ENCODE measurements at places on chromosomes 6 and 20.

DNA sequence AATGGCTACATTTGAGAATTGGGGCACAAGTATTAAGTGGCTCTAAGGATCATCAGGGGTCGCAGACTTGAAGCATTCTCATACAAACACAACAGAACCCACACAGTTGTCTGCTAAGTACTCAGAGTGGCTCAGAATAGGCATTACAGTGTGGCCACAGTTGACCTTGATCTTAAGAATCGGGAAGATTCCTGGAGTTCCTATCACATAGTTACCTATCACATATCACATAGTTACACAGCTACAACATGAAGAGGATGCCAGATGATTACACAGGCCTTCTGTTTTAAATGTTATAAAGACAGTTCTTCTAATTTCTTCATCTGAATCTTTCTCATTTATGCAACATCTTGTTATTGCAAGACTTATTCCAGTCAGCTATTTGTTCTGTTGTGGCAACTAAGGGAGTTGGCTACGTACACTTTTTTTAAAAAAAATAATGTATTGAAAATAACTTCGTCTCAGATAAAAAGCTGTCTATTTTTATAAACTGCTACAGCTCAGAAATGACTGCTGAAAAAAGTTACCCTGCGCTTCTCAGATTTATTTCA is 129.0 kb downstream of the REV3L start:
- DNase-seq: no peak

DNA sequence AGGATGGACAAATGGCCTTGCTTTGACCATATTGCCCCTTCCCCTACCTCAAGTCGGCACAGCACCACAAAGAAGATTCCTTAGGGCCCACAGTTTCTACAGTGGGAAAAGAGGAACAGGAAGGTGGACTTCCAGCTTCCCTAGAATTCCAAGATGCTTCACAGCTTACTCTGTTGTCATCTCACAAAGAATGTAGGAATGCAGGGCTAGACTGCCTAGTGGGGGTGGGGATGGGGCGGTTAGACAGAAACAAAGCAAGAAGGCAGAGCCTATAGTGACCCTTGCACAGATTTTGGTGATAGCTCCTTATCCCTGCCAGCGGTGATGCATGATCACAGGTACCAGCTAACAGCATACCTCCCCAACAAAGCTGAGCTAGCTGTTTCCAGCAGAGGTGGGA is 607.6 kb upstream of the MAN1A1 start:
- DNase-seq: peak; percentile 33

GRCh38 chr6:155943635-155944034 is 488.0 kb upstream of the NOX3 start:
- DNase-seq: no peak

- DNase-seq: peak; percentile 82
Measured at GRCh38 chr20:35329435-35330139, 37.4 kb upstream of the FAM83C start.

GRCh38 chr6:44253307-44254101 is 3.8 kb downstream of the SLC35B2 start:
- peak; percentile 72 for DNase-seq

DNA sequence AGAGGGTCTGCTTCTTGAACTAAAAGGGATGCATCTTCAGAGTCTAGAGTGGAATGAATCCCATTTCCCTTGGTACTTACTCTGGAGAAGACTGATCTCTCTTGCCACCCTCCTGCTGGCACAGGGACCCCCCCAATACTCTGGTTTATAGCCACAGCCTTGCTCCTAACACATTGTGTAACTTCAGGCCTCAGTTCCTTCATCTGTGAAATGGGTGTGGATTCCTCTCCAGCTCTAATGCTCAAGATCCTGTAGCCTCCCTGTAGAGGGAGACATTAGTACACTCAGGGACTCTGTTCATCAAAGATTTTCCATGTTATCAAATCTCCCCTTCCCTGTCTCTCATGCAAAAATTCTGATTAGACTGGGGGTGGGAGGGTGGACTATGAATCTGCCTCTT is 315.7 kb upstream of the MOCS1 start:
- no peak for DNase-seq
